ENCODE measurements at places on chromosomes 3 and 15.
A peak's percentile ranks its signal among the peaks of the same experiment; 100 is the strongest.

DNA sequence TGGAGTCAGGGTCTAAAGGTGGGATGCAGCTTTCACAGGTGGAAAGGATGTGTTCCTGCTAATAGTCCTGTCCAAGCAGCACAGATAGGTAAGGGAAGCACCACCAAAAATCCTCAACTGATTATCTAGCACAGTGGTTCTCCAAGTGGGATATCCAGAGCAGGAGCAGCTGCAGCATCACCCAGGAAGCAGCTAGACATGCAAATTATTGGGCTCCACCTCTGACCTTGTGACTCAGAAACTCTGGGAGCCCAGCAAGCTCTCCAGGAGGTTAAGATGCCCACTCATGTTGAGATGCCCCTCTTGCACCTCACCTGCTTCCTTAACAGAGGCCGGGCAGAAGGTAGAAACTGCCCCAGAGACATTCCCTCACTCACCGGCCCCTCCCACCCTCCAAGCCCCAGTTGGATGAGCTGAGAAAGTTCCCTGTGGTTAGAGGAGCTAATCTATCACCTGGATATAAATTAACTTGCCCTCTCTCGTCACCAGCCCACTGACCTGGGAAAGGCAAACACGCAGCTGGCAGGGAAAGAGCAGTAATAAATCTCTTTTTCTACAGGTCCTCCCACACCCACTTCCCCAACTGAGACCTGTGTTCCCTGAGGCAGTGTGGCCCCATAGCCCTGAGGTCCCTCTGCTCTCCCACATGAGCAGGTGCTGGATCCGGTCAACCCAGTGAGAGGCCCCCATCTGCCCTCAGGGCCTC, 39.3 kb downstream of the ADCY5 start:
- no peak for DNase-seq

DNA sequence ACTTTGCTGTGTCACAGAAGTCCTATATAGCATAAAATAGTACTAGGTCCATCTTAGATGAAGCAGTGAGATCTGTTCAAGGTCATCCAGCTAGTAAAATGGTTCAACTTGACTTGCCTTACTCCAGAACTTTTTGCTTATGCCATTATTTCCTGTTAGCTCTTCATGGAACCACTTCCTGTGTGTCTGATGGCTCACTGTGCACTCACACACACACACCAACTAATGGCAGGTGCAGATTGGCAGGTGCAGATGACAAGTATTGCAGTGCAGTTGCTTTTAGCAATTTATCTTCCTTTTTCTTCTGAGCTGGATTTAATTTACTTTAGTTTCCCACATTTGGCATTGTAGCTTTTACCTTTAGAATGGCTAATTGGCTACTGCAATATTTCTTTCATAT, 29.8 kb downstream of the GOLGA8S start:
- no peak for DNase-seq

DNA sequence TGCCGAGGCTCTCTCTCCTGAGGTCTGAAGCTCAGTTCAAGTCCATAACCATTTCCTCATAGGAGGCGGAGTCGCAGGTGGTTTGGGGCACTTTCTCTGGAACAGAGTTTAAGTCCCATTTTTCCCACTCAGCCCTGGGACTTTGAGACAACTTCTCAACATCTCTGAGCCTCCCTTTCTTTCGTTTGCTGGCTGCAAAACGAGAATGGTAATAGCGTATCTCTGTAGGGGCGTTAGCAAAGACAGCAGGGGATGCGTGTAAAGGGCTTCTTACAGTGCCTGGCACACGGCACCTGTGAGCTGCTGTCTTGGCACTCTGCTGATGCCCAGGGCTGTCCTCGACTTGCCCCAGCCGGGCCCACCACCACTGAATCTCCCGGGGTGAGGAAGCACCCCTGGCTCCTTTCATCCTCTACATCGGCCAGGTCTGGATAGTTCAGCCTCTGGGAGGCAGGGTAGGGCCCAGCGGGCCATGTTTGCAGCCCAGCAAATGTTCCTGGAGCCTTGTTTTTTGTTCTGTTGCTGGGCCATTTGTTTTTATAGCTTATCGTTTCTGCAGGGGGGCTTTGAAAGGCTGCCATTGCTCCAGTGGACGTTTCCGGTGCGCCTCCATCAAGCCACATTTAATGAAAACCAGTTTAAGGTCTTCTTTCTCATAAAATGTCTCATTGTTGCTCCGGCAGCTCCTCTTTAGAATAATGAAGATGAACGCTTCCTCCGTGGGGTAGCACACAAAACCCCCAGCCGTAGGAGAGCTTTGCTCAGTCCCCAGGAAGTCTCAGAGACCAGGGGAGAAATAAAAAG, 60.0 kb upstream of the WNT5A start:
- DNase-seq: no peak

- peak; percentile 79 for DNase-seq
Observed at GRCh38 chr15:90101969-90102890, at the start of gene IDH2. Gene IDH2 (minus strand): TSS chr15:90102468. CDS start chr15:90102390, 78 bp downstream.

DNA sequence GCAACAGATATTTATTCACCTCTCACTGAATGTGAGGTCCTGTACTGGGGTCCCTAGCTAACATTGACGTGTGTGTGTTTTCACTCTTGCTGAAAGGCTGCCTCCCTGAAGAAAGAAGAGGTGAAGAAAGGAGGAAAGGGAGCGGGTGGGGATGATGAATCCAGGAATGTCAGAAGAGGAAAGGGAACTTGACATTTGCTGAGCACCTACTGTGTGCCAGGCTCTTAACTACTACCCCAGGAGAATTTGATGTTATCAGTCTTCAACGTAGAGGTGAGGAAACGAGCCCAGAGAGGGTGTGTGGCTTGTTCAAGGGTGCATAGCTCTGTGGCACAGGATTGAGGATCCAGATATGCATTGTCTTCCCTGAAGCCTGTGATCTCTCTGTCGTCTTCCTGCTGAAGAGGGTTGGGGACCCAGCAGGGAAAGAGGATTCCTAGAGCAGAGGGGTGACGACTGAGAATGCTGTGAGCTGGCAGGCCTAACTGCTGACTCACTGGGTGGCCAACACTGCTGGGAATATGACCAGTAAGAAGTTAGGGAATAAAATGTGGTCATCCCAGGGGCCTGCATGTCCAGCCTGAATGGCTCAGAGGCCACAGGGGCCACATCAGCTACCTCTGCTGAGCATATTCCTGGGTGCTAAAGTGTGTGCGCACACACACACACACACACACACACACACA, 6.6 kb upstream of the ATP2B2 start:
- DNase-seq: no peak

DNA sequence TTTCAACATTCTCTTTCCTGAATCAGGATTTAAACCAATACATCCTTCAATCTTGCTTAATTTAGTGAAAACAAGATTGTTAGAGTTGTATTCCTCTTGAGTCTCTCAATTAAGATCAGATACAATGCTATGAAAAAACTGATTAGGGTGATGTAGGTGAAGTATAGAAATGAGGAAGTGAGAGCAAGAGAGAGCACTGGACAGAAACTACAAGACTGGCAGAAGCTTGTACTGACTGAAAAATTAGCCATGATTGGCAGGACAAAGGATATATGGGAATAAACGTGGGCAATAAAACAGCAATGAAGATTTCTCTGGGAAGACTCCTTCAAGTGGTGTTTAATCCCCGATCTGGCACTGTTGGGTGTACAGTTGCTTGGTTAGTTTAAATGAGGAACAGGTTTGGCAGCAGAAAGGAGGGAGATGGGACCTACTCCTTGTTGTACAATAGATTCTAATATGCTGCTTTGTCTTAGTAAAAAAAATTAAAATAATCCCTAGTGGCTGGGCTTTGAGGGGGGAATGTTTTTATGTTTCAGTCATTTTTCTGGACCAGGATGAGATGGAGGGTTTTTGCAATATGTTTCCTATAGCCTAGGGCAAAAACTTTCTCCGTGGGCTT, 252.7 kb downstream of the SLC9A9 start:
- DNase-seq: no peak

DNA sequence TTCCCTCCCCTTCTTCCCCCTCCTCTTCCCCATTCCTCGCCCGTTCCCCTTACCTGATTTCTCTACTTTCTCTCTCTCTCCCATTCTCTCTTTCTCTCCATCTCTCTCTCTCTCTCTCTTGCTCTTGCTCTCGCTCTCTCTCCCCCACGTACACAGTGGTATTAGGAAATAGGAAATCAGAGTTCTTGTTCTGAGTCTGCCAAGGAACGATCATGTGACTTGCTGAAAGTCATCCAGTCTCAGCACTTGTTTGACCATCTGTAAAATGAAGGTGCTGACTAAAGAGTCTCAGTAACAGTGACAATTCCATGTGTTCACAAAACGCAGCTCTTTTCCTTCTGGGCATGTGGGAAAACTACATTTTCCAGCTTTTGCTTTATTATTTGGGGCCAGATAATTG, 445.0 kb upstream of the TGFBR2 start:
- DNase-seq: no peak
